ENCODE measurements at places on chromosomes 16 and 17.

DNA sequence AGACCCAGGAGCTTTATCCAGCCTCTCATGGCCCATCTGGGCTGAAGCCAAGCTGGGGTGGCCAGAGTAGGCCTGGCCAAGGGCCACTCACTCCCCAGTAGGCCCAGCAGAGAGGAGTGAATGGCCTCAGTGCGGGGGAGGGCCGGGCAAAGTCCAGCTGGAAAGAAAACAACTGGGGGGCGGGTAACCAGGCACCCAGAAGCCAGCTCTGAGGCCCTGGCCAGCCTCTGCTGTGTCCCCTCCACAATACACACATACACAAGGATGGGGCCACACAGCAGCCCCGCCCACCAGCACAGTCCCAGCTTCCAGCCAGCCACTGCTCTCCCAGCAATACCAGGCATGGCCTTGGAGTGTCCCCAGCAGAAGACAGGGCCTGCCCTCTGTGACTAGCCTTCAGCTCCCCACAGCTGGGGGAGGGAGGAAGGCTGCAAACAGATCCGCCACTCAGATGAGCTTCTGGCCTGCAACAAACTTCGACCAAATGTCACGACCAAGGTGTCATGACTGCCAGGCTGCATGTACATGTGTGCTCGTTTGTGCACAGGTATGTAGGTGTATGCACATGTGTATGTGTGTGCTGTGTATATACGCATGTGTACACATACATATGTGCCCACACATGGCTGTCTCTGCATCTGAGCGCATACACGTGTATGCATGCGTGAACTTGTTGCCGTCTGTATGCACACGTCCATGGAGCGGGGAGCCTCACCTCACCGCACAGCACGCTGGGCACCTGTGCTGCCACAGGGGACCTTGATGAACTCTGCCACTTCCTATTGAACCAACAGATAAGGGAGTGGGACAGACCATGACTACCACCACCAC is 5.0 kb downstream of the CARHSP1 start:
- DNase-seq: no peak

- DNase-seq: peak; percentile 20
Observed at GRCh38 chr16:29029168-29029994, 44.5 kb downstream of the LAT start.

GRCh38 chr17:68694791-68695485 is 93.8 kb upstream of the FAM20A start:
- no peak for DNase-seq

DNA sequence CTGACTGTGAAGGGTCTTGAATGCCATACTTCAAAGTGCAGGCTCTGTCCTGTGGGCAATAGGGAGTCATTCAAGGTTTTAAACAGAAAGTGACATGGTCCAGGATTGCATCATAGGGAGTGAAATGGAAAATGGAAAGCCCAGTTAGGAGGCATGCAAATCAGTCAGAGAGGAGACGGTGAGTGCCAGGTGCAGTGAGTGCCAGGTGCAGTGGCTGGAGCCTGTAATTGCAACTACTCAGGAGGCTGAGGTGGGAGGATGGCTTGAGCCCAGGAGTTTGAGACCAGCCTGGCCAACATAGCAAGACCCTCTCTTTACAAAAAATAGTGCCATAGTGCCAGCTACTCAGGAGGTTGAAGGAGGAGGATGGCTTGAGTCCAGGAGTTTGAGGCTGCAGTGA is 35.2 kb upstream of the SIAH1 start:
- DNase-seq: no peak

GRCh38 chr17:47252209-47252608 is 1.4 kb upstream of the ITGB3 start:
- no peak for DNase-seq

GRCh38 chr17:6641247-6641863 is 495 bp downstream of the TXNDC17 start:
- no peak for DNase-seq

DNA sequence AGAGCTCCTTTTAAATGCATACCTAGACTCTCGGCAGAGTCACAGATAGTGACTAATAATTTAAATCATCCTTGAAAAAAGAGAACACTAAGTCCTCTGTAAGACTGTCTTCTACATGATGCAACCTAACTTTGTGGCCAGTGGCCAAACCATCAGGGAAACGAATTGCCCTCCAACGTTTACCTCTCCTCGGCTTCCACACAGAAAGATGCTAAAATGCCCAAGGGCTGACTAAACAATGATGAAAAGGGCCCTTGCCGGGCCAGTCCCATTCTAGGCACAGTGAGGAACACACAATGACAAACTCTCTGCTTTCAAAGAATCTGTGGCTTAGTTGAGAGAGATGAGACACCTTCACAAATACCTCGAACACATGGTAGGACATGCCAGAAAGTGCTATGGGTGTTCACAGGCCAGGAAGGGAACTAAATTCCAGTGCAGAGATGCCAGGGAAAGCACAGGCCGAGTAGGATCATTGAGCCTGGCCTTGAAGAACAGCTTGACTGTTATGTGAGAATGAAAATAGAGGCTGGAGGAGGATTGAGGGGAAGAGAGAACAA is 35.3 kb upstream of the PITPNM3 start:
- no peak for DNase-seq

DNA sequence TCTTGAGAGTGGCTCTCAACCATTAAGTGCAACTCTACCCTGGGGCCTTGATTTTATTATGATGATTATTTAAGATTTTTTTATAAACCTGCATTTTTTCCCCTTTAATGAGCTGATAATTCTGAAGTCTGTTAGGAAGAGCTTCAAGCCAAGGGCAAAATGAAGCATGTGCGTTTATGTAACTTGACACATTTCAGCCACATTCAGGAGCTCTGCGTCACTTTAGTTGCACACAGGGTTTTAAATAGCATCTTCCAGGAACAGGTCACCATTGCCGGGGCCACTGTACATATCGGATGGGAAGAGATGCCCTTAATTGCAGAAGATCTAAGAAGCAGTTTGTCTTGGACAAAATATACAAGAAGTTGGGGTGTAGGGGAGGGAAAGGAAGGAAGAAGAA is 89.6 kb downstream of the BMERB1 start:
- DNase-seq: no peak

GRCh38 chr17:2140683-2141082 is 85.8 kb downstream of the HIC1 start:
- no peak for DNase-seq

DNA sequence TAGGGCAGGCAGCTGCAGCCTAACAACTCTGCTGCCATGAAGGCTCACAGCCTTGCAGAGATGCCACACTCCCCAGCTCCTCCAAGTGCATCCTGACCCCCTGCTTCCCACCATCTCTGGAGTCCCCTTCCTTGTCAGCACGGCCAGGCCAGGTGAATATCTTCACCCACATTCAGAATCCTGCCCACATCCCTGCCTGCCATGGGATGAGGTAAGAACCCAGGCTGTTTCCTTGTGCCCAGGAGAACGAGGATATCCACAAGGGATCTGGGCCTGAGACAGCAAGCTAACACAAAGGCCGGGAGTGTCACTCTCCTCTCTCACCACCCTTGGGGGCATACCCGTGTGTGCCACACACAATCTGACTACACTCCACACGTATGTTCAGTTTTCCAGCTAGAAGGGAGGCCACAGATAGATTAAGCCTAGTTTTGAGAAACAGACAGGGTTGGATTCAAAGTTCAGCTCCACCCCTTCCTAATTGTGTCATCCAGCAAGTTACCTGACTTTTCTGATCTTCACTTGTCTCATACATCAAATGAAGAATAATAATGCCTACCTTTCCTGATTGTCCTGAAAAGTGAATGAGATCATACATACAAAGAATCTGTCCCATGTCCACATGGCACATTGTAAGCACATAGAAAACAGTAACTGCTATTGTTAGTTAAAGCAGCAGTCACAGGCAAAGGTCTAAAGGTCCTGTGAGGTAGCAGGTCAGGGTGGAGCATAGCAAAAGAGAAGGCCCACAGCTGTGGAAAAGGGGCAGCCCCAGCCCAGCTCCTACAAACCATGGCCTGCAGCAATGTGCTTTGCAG is 17.4 kb upstream of the SUPT4H1 start:
- DNase-seq: no peak

GRCh38 chr17:77010667-77011066 is 130.1 kb upstream of the SEC14L1 start:
- DNase-seq: no peak

- no peak for DNase-seq
Observed at GRCh38 chr17:30173649-30174048, 57.0 kb downstream of the NSRP1 start.

GRCh38 chr16:82735186-82735585 is 108.4 kb downstream of the CDH13 start:
- no peak for DNase-seq

GRCh38 chr16:57621521-57622271 is 6.7 kb upstream of the ADGRG1 start:
- no peak for DNase-seq

DNA sequence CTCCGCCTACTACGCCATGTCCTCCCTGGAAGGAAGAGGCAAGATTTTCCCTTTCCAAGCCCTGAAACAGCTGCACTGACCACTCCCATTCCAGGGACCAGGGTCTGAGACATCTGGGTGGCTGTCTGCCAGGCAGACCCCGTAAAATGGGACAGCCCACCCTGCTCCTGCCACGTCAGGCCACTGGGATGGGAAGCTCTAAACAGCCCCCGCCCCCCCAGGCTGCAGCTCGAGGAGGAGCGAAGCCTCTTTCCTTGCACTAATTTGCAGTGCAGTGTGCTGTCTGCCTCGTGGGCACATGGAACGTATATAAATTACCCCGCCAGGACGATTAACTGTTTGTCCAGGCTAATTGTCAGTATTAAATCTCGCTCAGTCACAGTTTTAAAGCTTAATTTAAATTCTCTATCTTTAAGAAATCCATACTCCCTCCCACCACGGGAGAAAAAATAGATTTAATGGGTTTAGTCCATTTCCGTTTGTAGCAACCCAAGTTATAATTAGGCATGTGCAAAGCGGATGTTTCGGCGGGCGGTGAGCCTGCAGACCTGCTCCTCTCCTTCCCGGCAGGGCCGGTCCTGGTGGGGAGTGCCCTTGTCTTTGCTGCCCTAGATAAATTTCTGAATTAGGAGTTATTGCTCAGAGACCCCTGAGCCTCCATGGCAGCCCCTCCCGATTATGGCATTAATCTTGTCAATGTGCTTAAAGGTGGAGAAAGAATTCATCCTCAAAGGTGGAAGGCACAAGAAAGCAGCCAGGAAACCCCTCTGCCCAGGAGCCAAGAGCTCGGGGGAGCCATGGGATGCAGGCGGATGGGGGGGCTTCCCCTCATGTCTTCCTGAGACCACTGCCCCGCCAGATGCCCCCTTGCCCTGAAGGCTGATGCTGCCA is 268.0 kb upstream of the TNRC6C start:
- no peak for DNase-seq

- DNase-seq: no peak
Observed at GRCh38 chr17:7823581-7824001, 10.4 kb upstream of the KDM6B start.

DNA sequence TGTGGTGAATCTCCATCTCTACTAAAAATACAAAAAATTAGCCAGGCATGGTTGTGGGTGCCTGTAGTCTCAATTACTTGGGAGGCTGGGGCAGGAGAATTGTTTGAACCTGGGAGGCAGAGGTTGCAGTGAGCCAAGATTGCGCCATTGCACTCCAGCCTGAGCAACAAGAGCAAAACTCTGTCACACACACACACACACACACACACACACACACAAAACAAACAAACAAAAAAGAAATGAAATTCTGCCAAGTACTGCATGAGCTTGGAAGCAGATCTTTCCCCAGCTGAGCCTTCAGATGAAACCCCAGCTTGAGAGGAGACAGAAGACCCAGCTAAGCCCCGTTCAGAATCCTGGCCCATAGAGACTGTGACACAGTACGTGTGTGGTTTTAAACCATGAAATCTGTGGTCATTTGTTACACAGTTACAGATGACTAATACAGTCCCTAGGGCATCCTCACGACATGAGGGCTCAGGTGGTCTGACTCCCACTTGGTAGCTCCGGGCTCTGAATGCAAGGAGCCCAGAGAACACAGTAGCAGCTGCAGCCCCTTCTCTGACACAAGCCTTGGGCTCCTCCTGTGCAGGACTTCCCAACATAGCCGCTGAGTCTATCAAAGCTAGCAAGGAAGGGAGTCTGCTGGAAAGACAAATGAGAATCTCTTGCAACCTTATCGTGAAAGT is 132.8 kb downstream of the SEC14L1 start:
- no peak for DNase-seq

DNA sequence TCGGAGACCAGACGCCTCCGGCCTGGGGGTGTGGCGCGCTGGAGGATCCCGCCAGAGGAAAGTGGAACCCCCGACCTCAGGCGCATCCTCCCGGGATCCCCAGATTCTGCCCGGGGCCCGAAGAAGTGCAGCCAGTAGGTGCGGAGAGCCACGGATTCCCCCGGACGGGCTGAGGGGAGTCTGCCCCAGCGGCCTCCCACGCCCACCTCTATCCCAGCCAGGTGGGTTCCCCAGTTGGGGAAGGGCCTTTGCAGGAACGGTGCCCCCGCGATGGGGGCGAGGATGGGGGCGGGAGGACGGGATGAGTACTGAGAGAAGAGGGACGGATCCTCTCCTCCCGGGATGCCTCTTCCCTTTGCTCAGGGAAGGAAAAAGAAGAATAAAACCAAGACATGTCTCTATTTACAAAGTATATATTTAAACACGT is 5.1 kb downstream of the CBX8 start:
- no peak for DNase-seq

DNA sequence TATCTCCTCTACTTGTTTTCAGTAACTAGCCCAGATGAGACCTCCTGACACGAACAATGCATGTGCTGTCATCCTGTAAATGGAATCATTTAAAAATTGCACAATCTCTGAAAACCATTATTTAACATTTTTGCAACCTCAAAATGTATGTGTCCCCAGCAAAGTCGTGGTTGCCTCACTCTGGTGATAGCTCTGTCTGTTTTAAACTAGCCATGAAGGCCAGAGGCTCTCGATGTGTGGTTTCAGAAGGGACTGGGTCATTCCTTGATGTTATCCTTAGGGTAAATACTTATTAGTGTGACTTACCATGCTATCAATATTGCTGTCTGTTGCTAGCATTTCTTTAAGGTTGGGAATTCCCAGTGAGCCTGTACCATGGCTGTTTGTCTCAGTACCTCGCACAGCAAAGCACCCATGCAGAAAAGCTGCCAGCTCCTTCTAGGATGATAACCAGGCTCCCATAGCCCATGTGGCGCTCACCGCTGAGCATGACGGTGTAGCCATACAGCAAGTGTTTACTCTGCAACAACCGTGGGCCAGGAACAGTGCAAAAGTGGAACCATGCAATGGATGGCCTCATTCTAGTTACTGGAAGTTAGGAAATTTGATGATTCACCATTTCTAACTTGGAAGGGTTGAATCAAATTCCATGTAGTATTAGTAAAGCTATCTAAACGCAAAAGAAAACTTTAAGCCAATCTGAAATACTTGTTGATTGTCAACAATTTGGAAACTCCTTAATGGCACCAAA is 2.9 kb upstream of the PGS1 start:
- DNase-seq: no peak
